Common myeloid progenitor, CD34-positive (primary cell): ENCODE measurements at places on chromosomes 7 and 10.
A peak's percentile ranks its signal among the peaks of the same experiment; 100 is the strongest.

GRCh38 chr7:153301936-153302335 is 542.4 kb downstream of the ACTR3B start:
- no peak for DNase-seq

DNA sequence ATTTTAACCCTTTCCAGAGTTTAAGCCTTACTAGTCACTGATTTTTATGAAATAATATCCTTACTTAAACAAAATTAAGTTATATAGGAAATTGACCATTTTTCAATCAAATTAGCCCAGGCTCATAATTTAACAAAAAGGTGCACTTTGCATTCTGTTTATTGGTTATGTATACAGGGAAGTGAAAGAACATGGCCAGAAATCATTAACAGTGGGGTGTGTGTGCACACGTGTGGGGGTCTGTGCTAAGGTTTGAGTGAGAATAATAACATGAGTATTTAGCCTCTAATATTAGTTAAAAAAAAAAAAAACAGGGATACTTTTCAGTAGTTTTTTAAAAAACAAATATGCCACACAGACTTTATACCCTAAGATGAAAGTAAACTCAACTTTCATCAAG is 510.5 kb upstream of the PFKP start:
- DNase-seq: no peak

DNA sequence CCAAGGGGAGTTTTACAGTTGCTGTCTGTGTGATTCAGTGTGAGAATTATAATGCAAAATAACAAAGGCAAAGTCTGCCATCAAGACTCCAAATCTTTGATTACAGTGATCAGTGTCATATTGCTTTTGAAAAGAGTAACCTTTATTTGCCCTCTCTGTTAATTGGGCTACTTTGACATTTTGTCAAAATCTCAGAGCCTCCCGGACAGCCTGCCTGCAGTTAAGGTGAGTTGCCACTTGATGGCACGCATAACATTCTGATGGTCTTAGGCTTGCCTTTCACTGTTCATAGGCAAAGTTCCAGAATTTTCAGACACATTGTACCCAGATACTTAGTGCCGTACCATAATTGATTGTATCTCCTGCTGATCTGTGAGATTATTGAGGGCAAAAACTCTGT is 253.5 kb downstream of the ABCA13 start:
- DNase-seq: peak; percentile 6

GRCh38 chr10:57225920-57226319 is 864.9 kb upstream of the ZWINT start:
- no peak for DNase-seq

- DNase-seq: no peak
Measured at GRCh38 chr7:104979167-104979841, 34.7 kb upstream of the KMT2E start.

GRCh38 chr7:128672927-128673517 is 930 bp downstream of the GARIN1A start:
- peak; percentile 26 for DNase-seq

DNA sequence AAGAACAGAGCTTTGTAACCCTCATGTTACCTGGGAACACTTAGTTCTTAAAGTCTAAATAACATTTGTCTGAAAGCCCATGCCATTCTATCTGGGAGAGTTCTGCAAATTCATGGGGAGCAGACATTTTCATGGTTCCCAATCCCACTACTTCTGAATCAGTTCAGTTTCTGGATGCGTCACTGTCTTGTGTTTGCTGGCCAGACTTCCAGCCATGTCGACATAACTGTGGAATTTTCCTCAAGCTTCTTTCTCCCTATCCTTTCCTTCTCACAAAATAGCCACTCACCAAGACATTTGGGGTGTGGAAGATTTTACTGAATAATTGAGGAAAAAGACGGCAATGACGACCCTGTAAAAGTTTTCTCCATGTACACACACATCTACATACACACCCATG is 272.5 kb downstream of the NEBL start:
- DNase-seq: no peak

GRCh38 chr10:61793760-61794703 is 107.5 kb upstream of the ARID5B start:
- DNase-seq: peak; percentile 91

DNA sequence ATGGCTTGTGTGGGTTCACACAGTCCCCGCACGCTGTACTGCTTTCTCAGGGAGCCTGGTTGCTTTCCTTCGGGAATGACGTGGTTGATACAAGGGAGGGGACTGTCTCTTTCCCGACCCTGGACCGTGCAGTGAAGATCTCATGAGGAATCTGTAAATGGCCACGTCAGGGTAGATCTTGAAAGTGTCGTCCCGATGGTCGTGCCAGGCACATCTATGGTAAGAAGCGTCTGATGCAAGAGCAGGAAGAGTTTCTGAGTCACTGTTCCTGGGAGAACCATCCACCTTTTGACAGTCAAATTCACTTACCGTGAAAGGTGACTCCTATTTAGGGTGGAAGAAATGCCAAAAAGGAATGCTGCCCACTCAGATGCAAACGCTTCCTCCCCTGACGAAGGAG is 500.4 kb downstream of the PTPRN2 start:
- DNase-seq: no peak

- no peak for DNase-seq
Measured at GRCh38 chr7:113873554-113874151, 45.2 kb downstream of the PPP1R3A start.

- peak; percentile 86 for DNase-seq
Measured at GRCh38 chr7:123747620-123748141, 1.1 kb downstream of the WASL start.
